Peyer's patch (tissue), 4 donors: ENCODE measurements at places on chromosomes 16 and 17. TPM values are rescaled to one million over a fixed set of nuclear protein-coding genes. Genes with fewer than 3 reads are reported as not detected.

CHST4 gene
- not detected for total RNA-seq

MSLN gene
- total RNA-seq = 7.7 TPM

LCAT gene
- 19.0 TPM for total RNA-seq

PIRT gene
- total RNA-seq = 2.0 TPM

KRT15 gene
- total RNA-seq = 28.7 TPM

KRT33A gene
- total RNA-seq = not detected

ANKRD40CL gene
- 147 TPM for total RNA-seq

MEOX1 gene
- total RNA-seq = 0.54 TPM

PTGES3L gene
- 1.6 TPM for total RNA-seq

SOST gene
- not detected for total RNA-seq

NPIPB12 gene
- 212 TPM for total RNA-seq

GRCh38 chr17:63786971-63787711 lies 13.2 kb downstream of the DDX42 start:
- H3K27ac ChIP-seq = no peak overlapping the region
- no peaks in the 10 kb centered on the region for H3K4me1 ChIP-seq
- H3K27me3 ChIP-seq = no peaks in the 10 kb centered on the region
- H3K4me3 ChIP-seq = no peak overlapping the region

DNA sequence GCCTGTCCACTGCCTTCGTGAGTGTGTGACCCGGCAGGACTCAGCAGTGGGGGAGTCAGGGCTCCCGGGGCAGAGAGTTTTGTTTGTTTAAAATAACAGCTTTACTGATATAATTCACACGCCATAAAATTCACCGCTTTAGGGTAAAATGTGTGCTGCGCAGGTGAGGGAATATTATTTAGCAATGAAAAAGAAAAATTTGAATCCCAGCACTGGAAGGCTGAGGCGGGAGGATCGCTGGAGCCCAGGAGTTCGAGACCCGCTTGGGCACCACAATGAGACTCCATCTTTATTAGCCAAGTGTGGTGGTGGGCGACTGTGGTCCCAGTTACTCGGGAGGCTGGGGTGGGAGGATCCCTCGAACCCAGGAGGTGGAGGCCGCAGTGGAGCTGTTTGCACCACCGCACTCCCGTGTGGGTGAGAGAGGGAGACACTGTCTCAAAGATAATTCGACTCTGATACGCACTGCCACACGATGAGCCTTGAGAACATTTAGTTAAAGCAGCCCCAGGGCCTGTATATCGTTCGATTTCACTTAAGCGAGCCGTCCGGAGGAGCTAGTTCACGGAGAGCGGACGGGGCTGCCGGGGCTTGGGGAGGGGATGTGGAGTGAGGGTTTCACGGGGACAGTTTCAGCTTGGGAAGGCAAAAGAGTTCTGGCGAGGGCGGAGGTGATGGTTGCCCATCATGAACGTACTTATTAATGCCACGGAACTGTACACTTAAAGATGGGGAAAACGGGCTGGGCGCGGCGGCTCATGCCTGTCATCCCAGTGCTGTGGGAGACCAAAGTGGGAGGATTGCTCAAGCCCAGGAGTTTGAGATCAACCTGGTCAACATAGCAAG lies 10.2 kb downstream of the TELO2 start:
- H3K4me3 ChIP-seq = no peak overlapping the region
- peaks cover 56% of the 10 kb centered on the region for H3K36me3 ChIP-seq
- H3K4me1 ChIP-seq = no peaks in the 10 kb centered on the region
- H3K27me3 ChIP-seq = no peaks in the 10 kb centered on the region
- DNase-seq = no peak

GRCh38 chr17:10612957-10613744 lies 44.0 kb downstream of the MYH3 start:
- no peaks in the 10 kb centered on the region for H3K27me3 ChIP-seq
- no peaks in the 10 kb centered on the region for H3K4me1 ChIP-seq
- no peak overlapping the region for H3K27ac ChIP-seq
- no peaks in the 10 kb centered on the region for H3K36me3 ChIP-seq
- no peak for DNase-seq

- no peaks in the 10 kb centered on the region for H3K4me1 ChIP-seq
- DNase-seq = no peak
- H3K4me3 ChIP-seq = no peak overlapping the region
- H3K27me3 ChIP-seq = no peaks in the 10 kb centered on the region
Observed at GRCh38 chr16:13095061-13095460, 193.7 kb downstream of the SHISA9 start.

GRCh38 chr16:31141489-31142108 lies 6.1 kb upstream of the PRSS8 start:
- peak overlapping the region; percentile 41 for H3K4me3 ChIP-seq
- no peaks in the 10 kb centered on the region for H3K27me3 ChIP-seq
- DNase-seq = peak; percentile 65

- H3K4me3 ChIP-seq = peak overlapping the region; percentile 87
- no peaks in the 10 kb centered on the region for H3K36me3 ChIP-seq
- H3K27me3 ChIP-seq = no peaks in the 10 kb centered on the region
- H3K4me1 ChIP-seq = no peaks in the 10 kb centered on the region
- peak; percentile 79 for DNase-seq
- H3K27ac ChIP-seq = peak overlapping the region; percentile 99
Observed at GRCh38 chr17:44198721-44199552, 747 bp downstream of the ATXN7L3 start.

DNA sequence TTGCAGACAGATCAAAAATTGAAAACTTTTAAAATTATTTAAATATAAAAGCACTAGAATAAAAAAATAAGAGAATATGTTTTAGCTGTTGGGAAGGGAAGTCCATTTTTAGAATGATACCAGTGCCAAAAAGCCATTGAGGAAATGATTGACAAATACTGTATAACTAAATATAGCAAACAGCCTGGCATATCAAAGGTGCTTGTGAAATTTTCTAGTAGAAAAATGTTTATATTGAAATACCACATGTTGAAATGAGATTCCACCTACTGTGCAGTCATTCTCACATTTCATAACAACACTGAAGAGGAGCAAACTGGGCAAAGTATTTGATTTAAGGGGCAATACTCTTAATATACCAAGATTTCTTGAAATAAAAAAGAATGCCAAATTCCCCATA lies 183.5 kb downstream of the PHKB start:
- no peak for DNase-seq
- no peaks in the 10 kb centered on the region for H3K36me3 ChIP-seq
- no peak overlapping the region for H3K4me3 ChIP-seq
- no peaks in the 10 kb centered on the region for H3K4me1 ChIP-seq

GRCh38 chr16:56012482-56012811 lies 137.3 kb upstream of the CES5A start:
- DNase-seq = no peak
- H3K27me3 ChIP-seq = no peaks in the 10 kb centered on the region
- no peaks in the 10 kb centered on the region for H3K4me1 ChIP-seq
- H3K4me3 ChIP-seq = no peak overlapping the region
- H3K36me3 ChIP-seq = no peaks in the 10 kb centered on the region

- no peaks in the 10 kb centered on the region for H3K27me3 ChIP-seq
- no peaks in the 10 kb centered on the region for H3K4me1 ChIP-seq
- H3K36me3 ChIP-seq = no peaks in the 10 kb centered on the region
- H3K27ac ChIP-seq = no peak overlapping the region
- DNase-seq = no peak
- H3K4me3 ChIP-seq = no peak overlapping the region
Observed at GRCh38 chr16:77736879-77737278, 14.6 kb downstream of the NUDT7 start.

GRCh38 chr16:64375391-64375980 lies 746.4 kb downstream of the CDH11 start:
- H3K36me3 ChIP-seq = no peaks in the 10 kb centered on the region
- no peak overlapping the region for H3K27ac ChIP-seq
- no peak overlapping the region for H3K4me3 ChIP-seq
- H3K4me1 ChIP-seq = no peaks in the 10 kb centered on the region

- no peak overlapping the region for H3K4me3 ChIP-seq
- H3K4me1 ChIP-seq = peaks cover 7% of the 10 kb centered on the region
- no peaks in the 10 kb centered on the region for H3K36me3 ChIP-seq
- H3K27me3 ChIP-seq = no peaks in the 10 kb centered on the region
Observed at GRCh38 chr16:9007177-9007794, 43.6 kb upstream of the USP7 start.

- H3K27me3 ChIP-seq = no peaks in the 10 kb centered on the region
- no peaks in the 10 kb centered on the region for H3K4me1 ChIP-seq
- no peak overlapping the region for H3K4me3 ChIP-seq
- H3K27ac ChIP-seq = no peak overlapping the region
- no peak for DNase-seq
Observed at GRCh38 chr16:84570739-84571403, 47.0 kb downstream of the COTL1 start.

DNA sequence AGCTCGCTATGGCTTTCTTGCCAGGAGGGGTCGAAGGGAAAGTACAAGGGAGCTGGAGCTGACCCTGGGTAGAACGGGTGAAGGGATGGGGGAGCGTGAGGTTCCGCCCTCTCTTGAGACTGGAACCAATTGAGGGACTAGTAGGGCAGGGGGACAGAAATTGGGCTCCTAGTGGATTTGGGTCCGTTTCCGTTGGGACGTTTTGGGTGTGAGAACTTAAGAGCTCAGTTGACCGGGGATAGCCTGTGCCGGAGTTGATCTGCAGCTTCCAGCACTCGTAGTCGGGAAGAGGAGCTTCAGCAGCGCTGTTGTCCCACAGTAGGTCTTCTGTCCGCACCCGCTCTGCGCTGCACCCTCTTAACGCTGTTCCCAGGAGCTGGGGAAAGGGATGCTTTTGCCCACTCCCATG lies 481 bp downstream of the CNTROB start:
- H3K4me3 ChIP-seq = peak overlapping the region; percentile 70
- peak overlapping the region; percentile 81 for H3K27ac ChIP-seq
- no peaks in the 10 kb centered on the region for H3K4me1 ChIP-seq
- no peaks in the 10 kb centered on the region for H3K27me3 ChIP-seq

GRCh38 chr17:6057562-6057961 lies 12.6 kb upstream of the WSCD1 start:
- H3K4me3 ChIP-seq = no peak overlapping the region
- no peaks in the 10 kb centered on the region for H3K4me1 ChIP-seq
- no peak overlapping the region for H3K27ac ChIP-seq
- no peaks in the 10 kb centered on the region for H3K36me3 ChIP-seq
- H3K27me3 ChIP-seq = no peaks in the 10 kb centered on the region
- DNase-seq = no peak

GRCh38 chr16:15581127-15581815 lies 61.7 kb downstream of the MARF1 start:
- H3K4me1 ChIP-seq = peaks cover 8% of the 10 kb centered on the region
- H3K4me3 ChIP-seq = no peak overlapping the region
- no peak for DNase-seq
- no peaks in the 10 kb centered on the region for H3K36me3 ChIP-seq
- H3K27ac ChIP-seq = no peak overlapping the region

DNA sequence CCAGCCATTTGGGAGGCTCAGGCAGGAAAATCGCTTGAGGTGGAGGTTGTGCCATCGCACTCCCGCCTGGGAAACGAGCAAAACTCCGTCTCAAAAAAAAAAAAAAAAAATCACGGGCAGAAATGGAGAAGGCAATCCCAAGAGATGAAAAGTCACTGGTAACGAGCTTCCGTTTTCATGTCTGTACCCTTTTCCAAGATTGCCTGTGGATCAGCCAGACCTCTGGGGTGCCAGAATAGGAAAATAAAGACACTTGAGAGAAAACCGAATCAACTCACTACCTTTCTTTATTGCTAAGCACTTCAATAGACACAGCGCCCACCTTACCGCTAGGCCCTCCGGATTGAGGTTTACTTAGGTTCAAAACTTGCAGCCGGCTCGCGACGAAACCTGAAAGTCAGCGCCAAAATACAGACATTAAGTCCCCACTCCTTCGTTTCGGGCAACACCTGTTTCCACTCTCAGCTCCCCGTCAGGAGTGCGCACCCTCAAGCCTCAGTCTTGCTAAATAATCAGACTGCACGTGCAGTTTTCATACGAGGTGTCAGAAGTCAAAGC lies 970 bp upstream of the TRAF7 start:
- H3K27ac ChIP-seq = peak overlapping the region; percentile 66
- no peaks in the 10 kb centered on the region for H3K27me3 ChIP-seq
- peaks cover 38% of the 10 kb centered on the region for H3K4me1 ChIP-seq
- no peak for DNase-seq
- H3K36me3 ChIP-seq = no peaks in the 10 kb centered on the region

- H3K27me3 ChIP-seq = no peaks in the 10 kb centered on the region
- H3K27ac ChIP-seq = no peak overlapping the region
- no peak for DNase-seq
- no peaks in the 10 kb centered on the region for H3K4me1 ChIP-seq
- H3K4me3 ChIP-seq = no peak overlapping the region
Observed at GRCh38 chr16:4591706-4592470, 22.8 kb downstream of the UBALD1 start.

DNA sequence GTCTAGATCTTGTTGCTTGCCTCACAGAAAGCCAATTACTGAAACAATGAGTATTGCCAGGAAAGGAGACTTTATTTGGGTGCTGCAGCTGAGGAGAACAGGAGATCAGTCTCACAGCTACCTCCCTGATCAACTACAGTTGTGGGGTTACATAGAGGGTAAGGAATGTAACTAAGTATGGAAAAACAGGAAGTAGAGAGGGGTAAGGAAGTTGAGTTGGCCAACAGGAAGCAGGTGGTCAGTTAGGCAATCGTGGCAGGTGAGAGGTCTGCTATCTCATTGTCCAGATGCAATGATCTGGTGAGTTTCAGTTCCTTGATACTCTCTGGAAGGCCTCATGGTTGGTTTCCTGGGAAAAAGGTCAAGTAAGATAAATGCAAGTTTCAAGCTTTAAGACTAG lies 333.1 kb upstream of the GOT2 start:
- no peak overlapping the region for H3K27ac ChIP-seq
- no peaks in the 10 kb centered on the region for H3K4me1 ChIP-seq
- H3K4me3 ChIP-seq = no peak overlapping the region
- DNase-seq = no peak
- no peaks in the 10 kb centered on the region for H3K36me3 ChIP-seq

DNA sequence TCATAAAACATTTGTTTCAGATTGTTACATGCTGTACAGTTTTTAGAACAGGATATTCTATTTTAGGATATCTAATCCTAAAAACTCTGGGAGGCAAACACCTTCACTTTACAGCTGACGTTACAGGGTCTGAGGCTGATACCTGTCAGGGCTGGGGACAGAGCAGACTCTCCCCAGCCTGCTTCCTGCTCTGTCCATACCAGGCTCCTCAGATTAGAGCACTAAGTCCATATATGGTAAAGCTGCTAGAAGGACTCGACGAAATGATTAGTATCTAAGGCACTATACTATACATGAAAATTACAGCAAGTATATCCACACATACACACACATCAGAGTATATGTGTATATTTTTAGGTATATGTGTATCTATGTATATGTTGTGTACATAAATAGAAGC lies 125.2 kb downstream of the ZFHX3 start:
- no peaks in the 10 kb centered on the region for H3K4me1 ChIP-seq
- H3K27me3 ChIP-seq = no peaks in the 10 kb centered on the region
- H3K4me3 ChIP-seq = no peak overlapping the region
- no peak for DNase-seq
- no peak overlapping the region for H3K27ac ChIP-seq
